Thyroid gland (tissue), 4 donors: ENCODE measurements at places on chromosomes 7 and 10. TPM values are rescaled to one million over a fixed set of nuclear protein-coding genes. Genes with fewer than 3 reads are reported as not detected.

- DNase-seq, result no peak
Observed at GRCh38 chr10:98264378-98265065, 3.5 kb downstream of the LOXL4 start.

- no peak for DNase-seq
Observed at GRCh38 chr10:3792710-3793219, 7.8 kb upstream of the KLF6 start.

DNA sequence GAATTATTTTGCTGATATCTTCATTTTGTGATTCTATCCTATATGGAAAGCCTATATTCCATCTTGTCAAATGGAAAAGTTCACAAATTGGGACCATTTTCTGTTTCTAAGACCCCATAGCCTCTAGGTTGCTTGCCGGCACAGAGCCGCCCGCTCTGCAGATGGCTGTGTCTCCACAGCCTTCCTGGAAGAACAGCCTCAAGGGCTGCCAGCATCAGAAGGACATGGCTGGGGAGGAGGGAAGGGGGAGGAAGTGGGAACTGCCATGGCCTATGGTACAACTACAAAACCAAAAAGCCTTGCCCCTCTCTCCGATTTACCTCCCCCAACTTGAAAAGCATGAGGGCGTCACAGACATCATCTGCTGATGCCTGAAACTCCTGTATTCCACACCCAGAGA lies 75.9 kb downstream of the LANCL2 start:
- DNase-seq, result no peak

GRCh38 chr7:129798616-129799349 lies 154.0 kb downstream of the UBE2H start:
- DNase-seq, result no peak

- no peak for DNase-seq
Observed at GRCh38 chr10:130801784-130802183, 509.7 kb downstream of the TCERG1L start.

DNA sequence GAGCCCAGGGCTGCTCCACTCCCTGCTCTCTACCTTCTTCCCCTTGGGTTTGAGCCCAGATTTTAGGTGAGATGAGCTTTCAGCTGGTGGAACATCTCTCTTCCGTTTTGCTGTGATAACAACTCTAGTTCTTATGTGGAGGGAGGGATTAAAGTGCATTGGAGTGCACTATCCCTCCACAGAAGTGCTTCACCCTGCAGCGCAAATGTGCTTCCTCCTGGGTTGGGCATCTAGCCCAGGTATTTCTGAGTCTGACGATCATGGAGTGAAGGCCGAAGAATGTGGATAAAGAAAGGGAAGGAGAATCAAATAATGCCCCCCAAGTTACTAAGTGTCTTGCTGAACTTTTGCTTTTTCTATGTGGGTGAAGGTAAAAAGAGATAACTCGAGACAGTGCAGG lies 157.4 kb downstream of the CACNB2 start:
- peak; percentile 55 for DNase-seq

DNA sequence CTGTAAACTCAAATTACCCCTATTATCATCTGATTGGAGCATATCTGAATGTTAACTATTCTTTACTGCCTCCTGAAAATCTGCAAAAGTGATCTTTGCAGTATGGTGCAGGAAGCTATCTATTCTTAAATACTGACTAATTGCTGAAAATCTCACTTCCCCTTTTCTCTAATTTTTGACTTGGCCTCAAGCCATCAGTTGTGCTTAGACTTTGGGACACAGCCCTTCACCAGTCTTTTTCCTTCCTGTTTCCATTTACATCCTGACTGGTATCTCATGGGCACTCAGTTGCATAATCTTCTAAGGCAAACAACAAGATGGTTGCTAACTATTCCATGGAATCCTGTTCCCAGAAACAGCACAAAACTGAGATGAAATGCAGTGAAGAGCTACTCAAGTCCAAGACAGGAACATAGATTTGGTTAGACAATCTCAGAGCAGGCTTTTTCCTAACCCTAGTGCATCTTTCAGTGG lies 228.5 kb downstream of the SORCS1 start:
- DNase-seq, result no peak

GRCh38 chr7:18534481-18534880 lies 38.9 kb downstream of the HDAC9 start:
- DNase-seq, result no peak

- no peak for DNase-seq
Observed at GRCh38 chr10:69123306-69123746, 652 bp upstream of the VPS26A start.

DNA sequence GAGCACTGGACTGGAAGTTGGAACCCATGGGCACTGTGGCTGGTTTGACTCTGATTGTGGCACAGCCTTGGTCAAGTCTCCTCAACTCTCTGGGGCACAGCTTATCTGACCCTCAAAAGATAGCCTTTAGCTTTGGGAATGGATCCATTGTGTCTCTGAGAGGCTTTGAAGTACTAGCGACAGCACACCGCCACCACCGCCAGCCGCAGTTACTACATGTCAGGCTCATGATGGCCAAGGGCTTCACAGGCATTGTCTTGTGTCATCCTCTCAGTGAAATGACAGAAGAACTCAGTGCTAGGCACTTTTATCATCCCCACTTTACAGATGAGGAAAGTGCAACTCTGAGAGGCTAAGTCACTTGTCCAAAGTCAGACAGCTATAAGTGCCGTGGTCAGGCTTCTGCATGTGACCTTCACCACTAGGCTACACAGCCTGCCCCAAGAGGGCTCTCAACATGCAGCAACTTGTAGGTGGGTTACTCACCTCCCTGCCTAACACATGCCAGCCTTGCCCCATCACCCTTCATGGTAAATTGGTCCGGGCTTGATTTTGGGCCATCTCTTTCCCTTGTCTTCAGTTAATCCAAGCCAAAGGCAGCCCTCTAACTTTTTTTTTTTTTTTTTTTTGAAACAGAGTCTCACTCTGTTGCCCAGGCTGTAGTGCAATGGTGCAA lies 44.1 kb downstream of the C10orf105 start:
- no peak for DNase-seq

- no peak for DNase-seq
Observed at GRCh38 chr7:20198260-20198659, 18.9 kb downstream of the MACC1 start.

DNA sequence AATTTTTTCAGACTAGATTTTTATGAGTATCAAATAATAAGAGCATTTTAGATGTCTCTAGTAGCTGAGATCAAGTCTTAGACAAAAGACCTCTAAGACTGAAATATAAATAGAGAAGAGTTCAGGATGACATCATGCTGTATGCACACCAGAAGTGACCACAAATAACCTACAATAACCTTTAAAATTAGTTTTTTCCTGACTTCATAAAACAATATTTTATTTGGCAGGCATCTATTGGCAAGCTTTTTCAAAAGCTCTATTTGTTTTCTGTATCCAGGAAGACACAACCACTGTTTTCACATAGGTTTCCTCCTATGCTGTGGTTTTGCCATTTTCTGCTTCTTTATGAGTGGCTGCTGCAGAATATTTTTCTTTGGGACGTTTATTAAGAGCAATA lies 359.1 kb downstream of the CRPPA start:
- no peak for DNase-seq

GRCh38 chr7:94394437-94395140 lies at the start of gene COL1A2:
Gene COL1A2, plus strand, starts transcription at chr7:94394895. Its CDS starts 137 bp downstream, at chr7:94395032.
- peak; percentile 60 for DNase-seq

GRCh38 chr7:116249969-116250553 lies 39.7 kb downstream of the TES start:
- DNase-seq, result no peak

- DNase-seq, result no peak
Observed at GRCh38 chr7:91295576-91295975, 31.3 kb downstream of the FZD1 start.

GRCh38 chr7:124702385-124702784 lies 63.2 kb downstream of the GPR37 start:
- no peak for DNase-seq

DNA sequence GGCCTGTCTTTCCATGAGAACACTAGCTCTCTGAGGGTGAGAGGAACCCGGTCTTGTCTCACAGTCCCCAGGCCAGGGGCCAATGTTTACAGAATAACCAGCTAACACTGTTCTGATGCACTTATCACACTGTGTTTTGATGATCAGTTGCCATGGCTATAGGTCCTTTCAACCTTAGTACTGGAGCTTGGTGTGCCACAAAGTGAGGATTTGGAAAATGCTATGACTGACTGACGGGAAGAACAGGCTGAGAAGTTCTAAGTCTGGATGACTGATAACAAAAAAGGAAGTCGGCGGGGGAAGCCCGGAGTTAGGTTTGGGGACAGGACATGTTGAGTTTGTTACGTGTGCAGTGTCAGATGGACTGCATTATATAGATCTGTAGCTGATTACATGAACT lies 141.8 kb downstream of the CTTNBP2 start:
- DNase-seq, result no peak

- no peak for DNase-seq
Observed at GRCh38 chr7:117134889-117135552, 181.7 kb downstream of the ST7 start.

GRCh38 chr10:95755511-95756004 lies 405 bp upstream of the ENTPD1 start:
- peak; percentile 29 for DNase-seq

DNA sequence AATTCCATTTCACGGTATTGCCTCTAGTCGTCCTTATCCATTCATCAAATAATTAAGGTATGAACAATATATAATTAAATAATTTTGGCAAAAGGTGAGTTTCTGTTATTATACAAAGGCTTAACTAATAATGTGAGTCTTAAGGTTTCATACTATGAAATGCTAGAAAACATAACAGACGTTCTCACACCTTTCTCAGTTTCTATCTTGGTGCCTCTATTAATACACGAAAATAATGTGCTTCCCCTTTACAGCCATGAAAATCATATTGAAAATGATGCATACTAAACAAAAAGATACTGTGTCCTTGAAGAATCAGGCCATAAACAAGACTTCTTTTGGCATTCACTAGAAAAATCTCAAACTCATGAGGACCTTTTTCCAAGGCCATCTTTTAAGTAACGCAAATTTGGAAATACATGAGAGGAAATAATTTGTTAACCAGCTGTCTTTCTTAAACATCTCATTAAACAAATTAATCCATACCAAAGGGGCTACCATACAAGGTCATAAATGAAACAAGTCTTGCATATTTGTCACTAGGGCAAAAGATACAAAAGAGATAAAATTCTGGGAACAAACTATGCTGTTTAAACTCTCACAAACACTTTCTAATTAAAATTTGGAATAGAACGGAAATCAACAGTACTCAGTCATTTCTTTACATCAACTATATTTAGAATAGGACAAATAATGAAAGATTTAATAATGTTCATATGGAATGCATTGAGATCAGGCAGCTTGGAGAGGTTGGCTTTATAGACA lies 53.9 kb upstream of the CAV2 start:
- DNase-seq, result no peak

GRCh38 chr7:16260236-16260728 lies 161.1 kb downstream of the CRPPA start:
- no peak for DNase-seq

GRCh38 chr7:150322114-150322832 lies 882 bp upstream of the LRRC61 start:
- DNase-seq, result no peak

- no peak for DNase-seq
Observed at GRCh38 chr10:59435707-59436106, 73.4 kb upstream of the FAM13C start.

- no peak for DNase-seq
Observed at GRCh38 chr7:40833888-40834234, 699.1 kb downstream of the SUGCT start.

- DNase-seq, result no peak
Observed at GRCh38 chr7:154861589-154861988, 141.3 kb downstream of the PAXIP1 start.

DNA sequence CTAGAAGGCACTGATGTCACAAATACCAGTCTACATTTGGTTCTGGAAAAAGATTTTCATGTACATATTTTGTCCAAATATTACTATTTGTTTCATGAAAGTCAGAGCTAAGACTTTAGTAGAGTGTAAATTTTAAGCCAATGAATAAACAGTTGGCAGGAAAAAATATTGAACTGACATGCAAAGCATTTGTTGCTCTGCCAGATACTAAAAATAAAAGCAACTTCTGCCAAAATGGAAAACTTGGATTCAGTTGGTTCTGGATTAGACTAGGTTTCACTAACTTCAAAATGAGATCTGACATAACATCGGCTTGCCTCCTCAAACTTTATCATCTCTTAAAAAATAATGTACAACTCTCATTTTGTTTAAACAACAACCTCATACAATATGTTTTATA lies 34.9 kb downstream of the FAM204A start:
- no peak for DNase-seq

- no peak for DNase-seq
Observed at GRCh38 chr7:143413123-143413522, 4.5 kb upstream of the EPHA1 start.

- DNase-seq, result no peak
Observed at GRCh38 chr10:103696094-103696410, 159.3 kb downstream of the SH3PXD2A start.

GRCh38 chr7:74269757-74270277 lies 15.6 kb upstream of the RFC2 start:
- DNase-seq, result peak; percentile 14

DNA sequence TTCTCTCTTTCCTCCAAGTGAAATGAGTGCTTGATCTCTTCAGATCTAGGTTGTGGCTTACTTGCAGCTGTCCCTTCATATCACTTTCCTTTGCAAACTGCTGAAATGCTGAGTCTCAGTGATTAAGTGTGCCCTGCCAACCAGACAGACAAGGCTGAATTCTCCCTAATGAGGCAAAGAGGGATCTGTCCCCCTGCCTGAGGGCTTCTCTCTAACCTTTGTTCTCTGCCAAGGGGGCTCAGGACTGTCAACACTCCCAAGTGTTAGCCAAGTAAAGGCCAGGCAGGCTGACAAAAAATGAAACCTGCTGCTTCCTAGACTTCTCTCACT lies at the start of gene MSS51:
TSS of gene MSS51 (minus strand) at position 24 of the 330 bp plus-strand sequence. CDS start 5,277 bp downstream, outside the sequence.
- DNase-seq, result no peak

DNA sequence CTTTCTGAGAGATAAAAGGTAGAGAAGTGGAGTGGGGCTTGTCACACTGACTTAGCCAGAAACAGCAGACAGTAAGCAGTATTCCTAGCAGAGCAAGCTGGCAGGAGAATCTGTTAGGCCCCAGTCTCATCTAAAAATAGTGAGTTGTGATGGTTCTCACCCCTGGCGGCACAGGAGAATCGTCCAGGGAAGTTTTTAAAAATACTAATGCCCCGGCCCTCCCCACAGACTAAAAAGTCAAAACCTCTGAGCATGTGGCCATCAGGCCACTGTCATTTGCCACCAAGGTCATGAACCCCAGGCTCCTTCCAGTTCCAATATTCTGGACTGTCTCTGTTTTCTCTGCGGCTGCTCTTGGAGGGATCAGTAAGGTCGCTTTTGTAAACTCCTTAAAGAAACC lies 34.0 kb downstream of the LYZL1 start:
- no peak for DNase-seq

- DNase-seq, result no peak
Observed at GRCh38 chr10:126454045-126454751, 65.9 kb upstream of the ADAM12 start.

GRCh38 chr10:8149991-8150390 lies 95.5 kb downstream of the GATA3 start:
- DNase-seq, result no peak

- DNase-seq, result peak; percentile 41
Observed at GRCh38 chr7:155405399-155406318, 52.3 kb upstream of the EN2 start.

GRCh38 chr10:75187961-75188426 lies 22.6 kb upstream of the VDAC2 start:
- peak; percentile 68 for DNase-seq

Gene NOM1
- 14.4 TPM for total RNA-seq

Gene SFRP4
- 21.8 TPM for total RNA-seq

Gene PDE1C
- 4.0 TPM for total RNA-seq

Gene VAX1
- total RNA-seq, result not detected

Gene NOS3
- total RNA-seq, result 6.7 TPM

Gene COX15
- 30.3 TPM for total RNA-seq

Gene AASS
- total RNA-seq, result 32.6 TPM

Gene PON1
- total RNA-seq, result not detected

Gene ASAH2B
- total RNA-seq, result 3.5 TPM

Gene SPDYE9
- total RNA-seq, result not detected

Gene BLVRA
- 44.5 TPM for total RNA-seq
